CD14-positive monocyte (primary cell): ENCODE measurements at places on chromosomes 4 and X.

DNA sequence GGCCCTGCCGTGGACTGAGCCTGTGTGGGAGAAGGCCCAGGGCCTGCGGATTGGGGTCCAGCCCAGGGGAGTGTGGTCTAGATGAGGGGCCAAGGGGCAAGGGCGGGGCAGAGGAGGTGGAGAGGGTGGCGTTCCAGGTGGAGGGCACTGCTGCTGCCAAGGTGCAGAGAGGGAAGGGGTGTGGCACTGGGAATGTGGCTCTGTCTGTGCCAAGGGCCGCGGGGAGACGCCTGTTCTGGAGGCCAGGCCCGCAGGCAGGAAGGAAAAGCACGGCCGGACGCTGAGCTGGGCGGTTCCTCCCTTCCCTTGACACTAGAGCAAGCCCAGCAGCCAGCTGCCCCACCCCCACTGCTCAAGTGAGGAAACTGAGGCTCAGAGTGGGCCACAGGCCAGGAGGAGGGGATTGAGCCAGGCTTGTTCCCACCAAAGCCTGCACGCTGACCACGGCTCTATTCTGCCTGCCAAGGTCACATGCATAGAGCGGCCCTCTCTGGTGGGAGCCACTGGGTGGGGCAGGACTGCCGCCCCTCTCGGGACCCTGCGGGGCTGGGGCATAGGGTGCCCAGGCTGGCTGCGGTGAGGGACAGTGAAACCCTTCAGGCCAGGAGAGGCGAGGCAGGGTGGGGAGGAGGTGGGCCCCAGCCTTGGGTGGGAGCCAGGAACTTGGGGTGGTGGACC, 13.0 kb downstream of the SH3BP2 start:
- no peak for DNase-seq

DNA sequence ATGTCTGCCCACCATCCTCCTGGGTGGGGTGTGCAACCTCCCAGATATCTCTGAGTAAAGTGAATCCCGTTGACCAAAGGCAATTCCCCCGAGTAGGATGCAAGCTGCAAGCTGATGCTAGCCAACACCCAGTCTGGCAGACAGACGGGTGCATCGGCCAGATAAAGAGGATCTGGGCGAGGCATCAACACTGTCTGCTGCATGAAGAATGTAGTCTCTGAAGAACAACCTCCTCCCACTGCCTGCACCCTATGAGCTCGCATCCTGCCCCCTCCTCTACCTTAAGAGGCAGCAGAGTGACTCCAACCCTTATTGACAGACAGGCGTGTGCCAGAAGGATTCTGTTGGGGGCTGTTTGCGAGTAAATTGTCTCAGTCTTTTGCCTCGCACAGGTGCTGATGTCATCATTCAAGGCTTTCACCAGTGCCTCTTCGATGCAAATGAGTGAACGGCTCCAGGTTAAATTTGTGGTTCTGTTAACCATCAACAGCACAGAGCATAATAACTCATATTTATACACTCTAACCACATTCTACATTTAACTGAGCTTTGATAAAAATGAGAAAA, 546.9 kb downstream of the BCOR start:
- no peak for DNase-seq

- DNase-seq: no peak
These were observed 14.0 kb downstream of the SHOX start for GRCh38 chrX:644304-645281.

GRCh38 chr4:2672700-2673099, 83.4 kb downstream of the TNIP2 start:
- DNase-seq: peak; percentile 4

- no peak for DNase-seq
These were observed 24.4 kb downstream of the SOWAHB start for GRCh38 chr4:76873495-76873894.

DNA sequence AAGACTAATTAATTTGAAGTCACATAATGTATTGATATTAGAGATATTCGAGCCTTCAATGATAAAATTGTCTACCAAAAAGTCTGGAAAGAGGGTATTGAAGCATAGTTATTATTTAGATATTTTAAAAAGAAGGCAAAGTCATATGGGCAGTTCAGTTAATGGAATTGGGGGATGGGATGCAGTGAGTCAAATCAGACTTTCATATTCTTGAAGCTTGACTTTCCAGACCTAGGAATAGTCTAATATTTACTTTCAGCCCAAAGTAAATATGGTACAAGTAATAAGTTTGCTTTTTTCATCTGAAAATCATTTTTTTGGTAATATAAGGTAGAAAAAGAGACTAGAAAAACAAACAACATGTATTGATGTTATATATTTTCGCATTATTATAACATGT, 2017.8 kb downstream of the C4orf33 start:
- no peak for DNase-seq

DNA sequence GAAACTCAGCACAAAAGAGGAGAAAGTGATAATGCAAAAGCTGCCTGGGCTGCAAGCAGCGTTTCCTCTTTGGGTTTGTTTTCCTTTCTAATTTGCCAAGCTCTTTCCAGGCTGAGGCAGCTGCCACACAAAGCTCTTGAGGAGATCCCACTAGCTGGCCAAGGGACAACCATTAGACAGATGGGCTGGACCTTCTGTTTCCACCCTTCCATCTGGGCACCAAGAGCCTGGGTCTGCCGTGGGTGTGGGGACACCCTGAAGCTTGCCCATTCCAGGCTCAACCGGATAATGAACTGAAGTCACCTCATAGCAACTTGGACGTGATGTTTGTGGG, 194.6 kb upstream of the C1QTNF7 start:
- DNase-seq: no peak

- DNase-seq: no peak
These were observed 2.0 kb downstream of the ANXA3 start for GRCh38 chr4:78553529-78554060.

DNA sequence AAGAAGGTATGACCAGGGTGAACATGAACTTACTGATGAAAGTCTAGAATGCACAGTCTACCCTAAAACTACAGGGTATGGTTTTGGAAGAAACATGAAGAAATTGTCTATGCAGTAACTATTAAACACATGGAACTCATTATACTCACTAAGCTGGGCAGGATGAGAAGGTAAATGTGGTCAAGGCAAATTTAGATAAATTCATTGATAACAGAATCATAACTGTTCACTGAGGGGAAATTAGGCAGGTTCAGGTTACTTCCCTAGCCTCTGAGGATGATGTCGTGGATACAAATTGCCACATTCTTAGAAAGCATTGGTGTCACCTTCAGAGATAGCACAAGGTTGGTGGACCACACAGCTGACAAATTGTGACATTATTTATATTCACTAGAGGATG, 40.4 kb upstream of the MID1IP1 start:
- DNase-seq: no peak

DNA sequence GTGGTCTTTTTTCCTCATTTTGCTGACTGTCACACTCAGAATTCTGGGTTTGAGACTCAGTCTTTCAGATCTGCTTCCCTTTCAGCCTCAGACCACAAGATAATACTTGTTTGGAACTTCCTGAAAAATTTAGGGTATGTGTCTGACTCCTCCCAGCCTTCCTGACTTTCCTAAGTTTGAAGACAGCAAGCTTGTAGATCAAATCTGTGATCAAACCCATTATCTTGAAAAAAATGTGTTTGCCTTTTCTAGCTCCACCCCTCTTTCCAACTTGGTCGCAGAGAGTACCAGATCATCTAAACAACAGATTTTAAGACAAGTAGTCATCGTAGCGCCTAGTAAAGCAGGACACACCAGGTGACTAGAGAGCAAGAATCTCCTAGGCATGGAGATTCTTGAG, 9.9 kb downstream of the BCAP31 start:
- no peak for DNase-seq

GRCh38 chr4:144801731-144802130, 155.8 kb downstream of the HHIP start:
- DNase-seq: no peak

- DNase-seq: no peak
These were observed 1621.9 kb downstream of the PCDH7 start for GRCh38 chr4:32342054-32342453.

GRCh38 chrX:8907688-8908087, 106.5 kb upstream of the FAM9A start:
- DNase-seq: no peak

GRCh38 chr4:135497563-135498152, 1296.1 kb upstream of the PABPC4L start:
- no peak for DNase-seq

DNA sequence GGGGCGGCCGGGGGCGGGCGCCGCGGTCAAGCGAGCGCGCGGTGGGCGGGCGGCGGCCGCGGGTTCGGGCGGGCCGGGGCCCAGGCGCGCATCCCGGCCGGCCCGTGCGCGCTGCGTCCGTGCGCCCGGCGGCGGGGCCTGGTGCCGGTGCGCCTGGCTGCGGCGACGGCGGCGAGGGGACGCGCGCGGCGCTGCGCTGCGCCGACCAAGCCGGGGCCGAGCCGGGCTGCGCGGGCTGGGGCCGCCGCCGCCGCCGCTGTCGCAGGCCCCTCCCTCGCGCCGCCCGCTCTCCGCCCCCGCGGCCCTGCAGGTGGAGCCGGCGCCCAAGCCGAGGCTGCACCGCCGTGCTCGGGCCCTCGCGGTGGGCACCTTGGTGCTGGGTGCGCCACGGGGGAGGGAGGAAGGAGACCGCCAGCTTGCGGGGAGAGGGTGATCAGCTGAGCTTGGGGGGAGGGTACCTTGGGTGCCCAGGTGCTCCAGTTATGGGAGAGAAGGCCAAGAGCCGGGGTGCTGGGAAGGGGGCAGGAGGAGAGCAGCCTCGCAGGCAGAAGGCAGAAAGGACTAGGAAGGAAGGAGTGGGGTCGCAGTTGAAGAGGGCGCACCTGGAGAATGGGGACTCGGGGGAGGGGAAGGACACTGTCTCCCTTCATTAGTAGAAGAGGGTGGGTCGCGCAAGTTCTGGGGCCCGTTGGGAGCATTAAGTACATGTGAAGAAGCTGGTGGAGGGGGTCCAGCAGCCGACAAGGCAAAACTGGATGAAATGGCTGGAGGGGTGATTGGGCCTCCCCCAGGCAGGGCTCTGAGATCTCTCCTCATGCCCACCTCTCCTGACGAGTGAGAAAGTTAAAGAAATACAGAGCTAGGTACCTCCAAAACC, at the start of gene PPP2R2C:
PPP2R2C (minus strand) TSS at position 228 of the 877 bp plus-strand sequence. CDS start 385 bp downstream, outside the sequence.
- DNase-seq: no peak

- DNase-seq: no peak
These were observed 16.9 kb upstream of the ANOS1 start for GRCh38 chrX:8748855-8749254.

DNA sequence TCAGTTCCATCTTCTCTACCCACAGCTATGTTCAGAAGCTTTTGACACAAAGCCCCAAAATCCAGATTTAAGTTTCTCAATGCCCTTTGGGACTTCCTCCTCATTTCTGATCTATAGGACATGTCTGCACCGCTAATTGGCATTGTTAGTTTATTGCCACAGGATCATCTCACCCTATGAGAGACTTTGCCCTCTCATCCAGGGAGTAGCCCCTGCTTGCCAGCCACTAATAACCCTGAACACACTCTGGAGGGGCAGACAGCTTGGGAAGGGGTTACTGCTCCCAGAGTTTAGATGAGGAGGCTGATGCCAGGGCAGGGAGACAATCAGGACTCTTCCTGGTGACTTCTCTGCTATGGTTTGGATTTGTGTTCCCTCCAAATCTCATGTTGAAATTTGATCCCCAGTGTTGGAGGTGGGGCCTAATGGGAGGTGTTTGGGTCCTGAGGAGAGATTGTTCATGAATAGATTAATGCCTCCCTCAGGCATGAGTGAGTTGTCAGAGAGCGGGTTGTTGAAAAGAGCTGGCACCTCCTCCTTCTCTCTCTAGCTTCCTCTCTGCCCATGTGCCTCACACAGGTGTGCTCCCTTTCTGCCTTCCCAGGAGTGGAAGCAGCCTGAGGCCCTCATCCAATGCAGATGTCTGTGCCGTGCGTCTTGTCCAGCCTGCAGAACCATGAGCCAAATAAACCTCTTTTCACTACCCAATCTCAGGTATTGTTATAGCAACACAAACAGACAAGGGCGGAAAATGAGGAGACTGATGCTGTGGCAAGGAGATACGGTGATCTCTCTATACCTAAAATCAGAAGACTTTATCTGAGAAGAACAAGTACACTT, 3.6 kb upstream of the SCARB2 start:
- DNase-seq: no peak

DNA sequence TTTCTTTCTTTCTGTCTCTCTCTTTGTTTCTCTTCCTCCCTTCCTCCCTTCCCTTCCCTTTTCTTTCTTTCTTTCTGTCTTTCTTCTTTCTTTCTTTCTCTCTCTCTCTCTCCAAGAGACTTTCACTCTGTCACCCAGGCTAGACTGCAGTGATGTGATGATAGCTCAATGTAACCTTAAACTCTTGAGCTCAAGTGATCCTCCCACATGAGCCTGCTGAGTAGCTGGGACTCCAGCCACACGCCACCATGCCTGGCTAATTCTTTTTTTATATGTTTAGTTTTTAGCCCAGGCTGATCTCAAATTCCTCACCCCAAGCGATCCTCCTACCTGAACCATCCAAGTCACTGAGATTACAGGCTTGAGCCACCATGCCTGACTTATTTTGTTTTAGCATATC, 64.3 kb upstream of the EMCN start:
- DNase-seq: no peak

DNA sequence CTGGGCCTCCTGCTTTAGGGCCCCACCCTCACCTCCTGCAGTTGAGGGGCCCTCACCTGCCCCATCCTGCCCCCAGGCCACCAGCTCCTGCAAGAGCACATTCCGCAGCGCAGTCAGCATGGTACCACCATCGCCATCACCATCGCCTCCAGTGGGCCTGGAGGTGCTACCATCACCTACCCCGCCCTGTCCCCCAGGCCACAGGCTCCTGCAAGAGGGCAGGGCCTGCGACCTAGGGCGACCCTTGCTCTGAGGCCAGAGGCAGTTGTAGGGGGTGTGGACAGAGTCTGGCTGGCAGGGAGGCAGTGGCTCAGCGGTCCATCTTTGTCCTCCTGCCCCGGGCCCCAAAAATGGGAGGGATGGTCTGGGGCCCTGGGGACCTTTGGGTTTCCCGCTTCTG, 3.9 kb upstream of the HAUS7 start:
- DNase-seq: no peak

DNA sequence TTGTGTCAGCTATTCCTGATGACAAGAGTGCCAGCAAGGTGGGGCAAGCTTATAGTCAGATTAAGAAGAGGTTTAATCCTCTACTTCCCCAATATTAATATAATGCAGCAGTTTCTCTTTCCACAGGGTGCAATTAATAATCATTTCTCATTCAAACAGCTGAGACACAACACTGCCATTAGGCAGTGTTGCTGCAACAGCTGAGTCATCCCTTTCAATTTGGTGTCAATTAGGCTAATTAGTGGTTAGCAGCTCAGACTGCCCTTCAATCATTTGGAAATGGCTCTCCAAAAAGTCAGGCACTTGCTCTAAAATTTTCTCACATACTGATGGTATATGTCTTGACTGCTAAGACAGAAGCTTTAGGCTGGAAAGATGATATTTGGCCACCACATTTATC, 265.7 kb upstream of the FAM241A start:
- DNase-seq: no peak
